Fibroblast of skin of right quadriceps (primary cell): ENCODE measurements at places on chromosomes 13 and 19.

- DNase-seq, result peak; percentile 10
Measured at GRCh38 chr13:31111136-31111535, 50.6 kb downstream of the HSPH1 start.

- no peak for DNase-seq
Measured at GRCh38 chr13:46559272-46559805, 6.4 kb downstream of the LRCH1 start.

GRCh38 chr13:103349211-103349980, 283.2 kb upstream of the SLC10A2 start:
- no peak for DNase-seq

- DNase-seq, result no peak
Measured at GRCh38 chr13:97478247-97478646, 44.3 kb downstream of the RAP2A start.

GRCh38 chr13:111938741-111939665, 127.9 kb upstream of the SOX1 start:
- no peak for DNase-seq

DNA sequence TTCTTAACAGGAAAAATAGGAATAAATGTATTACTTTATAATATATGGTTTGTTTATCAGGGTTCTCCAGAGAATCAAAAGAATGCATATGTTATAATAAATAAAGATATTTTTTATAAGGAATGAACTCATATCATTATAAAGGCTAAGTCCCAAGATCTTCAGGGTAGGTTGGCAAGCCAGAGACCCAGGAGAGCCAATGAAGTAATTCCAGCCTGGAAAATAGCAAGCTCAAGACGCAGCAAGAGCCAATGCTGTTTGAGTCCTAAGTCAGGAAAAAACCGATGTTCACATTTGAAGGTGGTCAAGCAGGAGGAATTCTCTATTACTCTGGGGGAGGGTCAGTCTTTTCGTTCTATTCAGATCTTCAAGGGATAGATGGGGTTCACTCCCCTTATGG, 490.0 kb downstream of the PCDH20 start:
- no peak for DNase-seq

DNA sequence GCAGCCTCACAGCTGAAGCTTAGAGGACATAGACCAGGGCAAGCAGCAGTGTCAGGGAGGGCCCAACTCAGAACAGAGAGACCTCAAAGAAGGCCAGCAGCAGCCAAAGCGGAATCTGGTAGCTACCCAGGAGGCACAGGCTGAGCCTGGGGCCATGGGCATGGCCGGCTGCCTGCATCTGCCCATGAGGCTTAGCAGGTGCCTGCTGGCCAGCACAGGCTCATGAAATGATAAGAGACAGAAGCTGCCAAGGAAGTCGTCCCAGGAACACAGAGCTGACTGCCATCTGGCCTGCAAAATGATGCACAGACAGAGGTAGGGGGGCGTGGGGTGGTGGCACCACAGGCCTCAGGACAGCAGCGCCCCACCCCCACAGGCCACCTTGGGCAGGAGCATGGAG, 29.2 kb downstream of the TUBA3C start:
- no peak for DNase-seq

- peak; percentile 60 for DNase-seq
Measured at GRCh38 chr13:98144027-98144741, 1.3 kb downstream of the FARP1 start.

DNA sequence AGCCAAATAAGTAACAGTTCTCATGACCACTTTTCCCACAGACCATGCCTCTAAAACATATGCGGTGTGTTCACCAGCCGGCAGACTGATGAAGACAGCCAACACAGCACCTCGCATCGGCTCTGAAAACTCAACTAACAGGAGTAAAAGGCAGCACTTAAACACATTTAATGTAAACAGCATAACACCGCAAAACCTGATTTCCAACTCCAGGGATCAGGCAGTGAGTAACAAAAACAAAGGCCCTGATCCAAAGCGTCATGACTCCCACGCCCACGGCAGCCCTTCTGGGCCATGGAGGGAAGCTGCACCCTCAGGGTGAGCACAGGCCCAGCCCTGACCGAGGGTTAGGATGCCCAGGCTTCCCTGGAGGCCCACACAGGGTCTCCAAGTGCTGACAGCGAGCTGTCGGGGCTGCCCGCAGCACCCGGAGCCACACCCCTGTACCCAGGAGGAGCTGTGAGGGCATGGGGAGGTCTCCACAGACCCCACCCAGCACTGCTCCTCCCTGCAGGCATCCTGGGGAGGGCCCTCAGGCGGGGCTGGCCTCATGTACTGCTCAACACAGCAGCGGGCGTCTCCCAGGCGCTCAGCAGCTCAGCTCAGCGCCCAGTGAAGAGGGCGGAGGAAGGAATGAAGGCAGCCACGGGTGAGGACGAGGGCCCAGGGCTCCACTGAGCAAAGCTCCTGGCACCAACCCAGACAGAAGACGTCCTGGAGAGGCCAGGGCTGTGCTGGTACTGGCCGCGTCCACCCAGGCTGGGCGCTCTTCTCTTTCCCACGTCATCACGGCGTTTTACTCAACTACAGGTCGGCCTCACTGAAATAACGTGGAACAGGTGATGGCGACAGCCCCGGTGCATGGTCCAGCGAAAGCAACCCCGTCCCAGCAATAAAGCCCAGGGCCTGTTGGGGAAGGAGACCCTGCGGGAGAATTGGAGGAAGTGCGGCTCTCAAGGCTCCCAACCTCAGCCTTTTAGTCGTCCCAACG, 53.7 kb downstream of the RASA3 start:
- peak; percentile 60 for DNase-seq

- DNase-seq, result no peak
Measured at GRCh38 chr19:17687141-17687856, 855 bp downstream of the UNC13A start.

- DNase-seq, result no peak
Measured at GRCh38 chr13:107376341-107377125, 808.6 kb upstream of the ARGLU1 start.

- peak; percentile 44 for DNase-seq
Measured at GRCh38 chr13:91664039-91664438, 265.6 kb downstream of the GPC5 start.

GRCh38 chr13:27915301-27916207, 4.2 kb upstream of the PDX1 start:
- DNase-seq, result no peak

- no peak for DNase-seq
Measured at GRCh38 chr19:15161028-15161984, 39.5 kb downstream of the NOTCH3 start.

GRCh38 chr13:101626925-101627555, 174.6 kb downstream of the ITGBL1 start:
- DNase-seq, result no peak

- no peak for DNase-seq
Measured at GRCh38 chr19:2453431-2454025, 3.2 kb downstream of the LMNB2 start.

GRCh38 chr13:112617754-112618375, 29.9 kb upstream of the TUBGCP3 start:
- DNase-seq, result no peak

DNA sequence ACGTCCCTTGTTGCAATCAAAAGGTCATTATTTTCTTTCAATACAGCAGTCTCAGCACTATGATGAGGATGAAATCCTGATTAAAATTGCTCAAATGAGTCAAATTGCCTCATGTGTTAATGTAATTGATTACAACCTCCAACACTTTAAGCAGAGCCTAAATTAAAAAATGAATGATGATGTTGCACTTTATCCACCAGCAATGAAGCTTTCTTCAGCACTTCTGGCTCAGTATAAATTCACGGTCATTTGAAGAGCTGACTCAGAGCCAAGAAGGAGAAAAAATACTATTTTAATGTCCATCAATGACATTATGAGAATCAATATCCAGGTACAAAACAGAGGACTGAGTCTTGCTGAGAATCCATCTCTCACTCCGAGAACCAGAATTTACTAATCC, 792.6 kb upstream of the ATXN8OS start:
- DNase-seq, result no peak

DNA sequence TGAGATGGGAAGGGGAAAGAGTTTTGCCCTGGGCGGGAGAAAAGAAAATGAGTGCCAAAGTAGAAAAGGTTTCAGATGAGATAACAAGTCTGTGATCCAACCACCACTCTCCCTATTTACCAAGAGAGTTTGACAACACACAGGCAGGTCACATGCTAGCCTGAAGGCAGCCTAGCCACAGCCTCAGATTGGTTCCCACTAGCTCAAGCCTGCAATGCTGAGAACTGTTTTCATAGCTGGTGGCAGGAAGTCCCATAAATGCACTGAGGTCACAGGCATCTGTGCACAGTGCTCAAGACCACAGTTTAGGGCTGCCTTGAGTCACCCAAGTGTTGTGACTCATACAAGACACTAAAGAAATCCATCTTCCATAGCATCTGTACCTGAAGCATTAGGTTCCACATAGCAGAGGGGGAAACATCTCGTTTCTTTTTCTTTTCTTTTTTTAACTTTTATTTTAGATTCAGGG, 18.5 kb upstream of the POP4 start:
- DNase-seq, result peak; percentile 65

GRCh38 chr13:98975822-98976261, 2.0 kb downstream of the DOCK9 start:
- DNase-seq, result no peak

GRCh38 chr19:14145381-14145780, 9.0 kb upstream of the ASF1B start:
- no peak for DNase-seq

DNA sequence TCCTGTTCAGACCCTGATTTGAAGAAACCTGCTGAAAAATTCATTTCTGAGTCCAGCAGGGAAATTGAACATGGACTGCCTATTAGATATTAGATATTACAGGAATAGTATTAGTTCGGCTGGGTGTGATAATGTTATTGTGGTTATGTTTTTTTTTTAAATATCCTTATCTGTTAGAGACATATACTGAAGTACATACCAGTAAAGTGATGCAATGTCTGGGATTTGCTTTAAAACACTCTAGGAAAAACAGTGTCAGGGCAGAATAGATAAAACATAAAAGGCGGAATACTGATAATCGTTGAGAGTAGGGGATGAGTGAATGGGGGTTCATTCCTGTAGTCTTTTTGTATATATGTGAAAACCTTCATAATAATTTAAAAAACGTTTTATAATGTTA, 28.7 kb upstream of the AMER2 start:
- DNase-seq, result no peak

DNA sequence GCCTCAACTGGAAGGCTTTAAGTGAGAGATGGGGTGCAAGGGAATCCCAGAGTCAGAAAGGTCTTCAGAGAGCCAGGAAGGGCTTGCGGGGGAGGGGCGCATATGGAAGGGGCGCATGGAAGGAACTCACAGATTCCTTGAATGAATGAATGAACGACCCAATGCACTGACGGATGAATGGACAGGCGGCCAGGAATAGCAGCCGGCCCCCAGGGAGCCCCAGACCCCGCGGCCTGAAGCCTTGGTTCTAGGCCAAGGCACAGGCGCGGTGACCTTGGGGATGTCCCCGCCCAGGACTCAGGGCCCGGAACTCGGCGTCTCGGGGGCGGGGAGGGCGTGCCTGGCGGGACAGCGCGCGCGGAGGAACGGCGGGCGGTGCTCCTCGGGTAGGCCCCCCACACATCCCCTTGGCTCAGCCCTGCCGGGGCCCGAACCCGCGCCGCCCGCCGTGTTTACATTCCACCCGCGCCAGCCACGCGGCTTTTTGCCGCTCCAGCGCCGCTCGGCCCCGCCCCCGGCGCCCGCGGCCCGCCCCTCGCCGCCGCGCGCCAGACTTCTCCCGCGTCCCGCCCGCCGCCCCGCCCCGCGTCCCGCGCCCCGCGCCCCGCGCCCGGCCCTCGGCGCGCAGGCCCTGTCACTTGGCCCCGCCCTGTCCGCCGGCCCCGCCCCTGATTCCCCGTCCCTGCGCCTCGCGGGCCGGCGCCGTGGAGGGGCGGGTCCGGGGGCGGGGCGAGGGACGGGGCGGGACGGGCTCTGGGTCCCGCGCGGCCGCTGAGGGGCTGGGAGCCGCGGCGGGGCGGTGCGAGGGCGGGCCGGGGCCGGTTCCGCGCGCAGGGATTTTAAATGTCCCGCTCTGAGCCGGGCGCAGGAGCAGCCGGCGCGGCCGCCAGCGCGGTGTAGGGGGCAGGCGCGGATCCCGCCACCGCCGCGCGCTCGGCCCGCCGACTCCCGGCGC, at the start of gene CCNE1:
Gene CCNE1 (plus strand): TSS at position 867 of the 955 bp plus-strand sequence. CDS start 565 bp downstream, outside the sequence.
- peak; percentile 89 for DNase-seq

- DNase-seq, result no peak
Measured at GRCh38 chr19:3105641-3106508, 11.7 kb downstream of the GNA11 start.

DNA sequence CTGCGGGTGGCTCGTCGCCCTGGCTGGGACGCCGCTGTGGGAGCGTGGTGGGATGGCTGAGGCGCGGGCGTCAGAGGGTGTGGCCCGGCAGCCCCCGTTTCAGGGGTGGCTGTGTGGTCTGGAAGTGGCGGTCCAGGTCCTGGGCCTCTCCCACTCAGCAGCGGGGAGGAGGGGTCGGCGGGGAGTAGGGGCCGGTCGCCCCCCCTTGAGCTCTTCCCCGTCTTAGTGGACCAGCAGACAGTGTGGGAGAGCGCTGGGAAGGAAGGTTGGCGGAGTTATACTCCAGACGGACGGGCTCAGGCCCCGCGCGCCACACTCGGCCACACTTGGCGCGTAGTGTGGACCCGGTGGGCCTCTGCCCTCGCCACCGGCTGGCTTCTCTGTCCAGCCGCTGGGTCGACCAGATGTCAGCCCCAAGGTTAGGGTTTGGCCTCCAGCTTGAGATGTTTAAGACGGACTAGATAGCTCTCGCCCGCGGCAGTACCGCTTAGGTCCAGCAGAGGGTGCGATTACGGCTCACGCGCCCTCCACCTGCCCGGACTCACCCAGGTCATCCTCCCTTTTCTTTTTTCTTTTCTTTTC, 21.7 kb upstream of the ZNF429 start:
- no peak for DNase-seq
